Astrocyte of the cerebellum (primary cell): ENCODE measurements at places on chromosomes 11 and 22.

- DNase-seq: no peak
Measured at GRCh38 chr11:134515081-134515960, 103.3 kb upstream of the B3GAT1 start.

- no peak for DNase-seq
Measured at GRCh38 chr22:35384975-35385588, 4.2 kb downstream of the HMOX1 start.

GRCh38 chr11:23723861-23724260 is 773.0 kb upstream of the LUZP2 start:
- DNase-seq: no peak

GRCh38 chr11:64729851-64730382 is 6.9 kb upstream of the NRXN2 start:
- no peak for DNase-seq

DNA sequence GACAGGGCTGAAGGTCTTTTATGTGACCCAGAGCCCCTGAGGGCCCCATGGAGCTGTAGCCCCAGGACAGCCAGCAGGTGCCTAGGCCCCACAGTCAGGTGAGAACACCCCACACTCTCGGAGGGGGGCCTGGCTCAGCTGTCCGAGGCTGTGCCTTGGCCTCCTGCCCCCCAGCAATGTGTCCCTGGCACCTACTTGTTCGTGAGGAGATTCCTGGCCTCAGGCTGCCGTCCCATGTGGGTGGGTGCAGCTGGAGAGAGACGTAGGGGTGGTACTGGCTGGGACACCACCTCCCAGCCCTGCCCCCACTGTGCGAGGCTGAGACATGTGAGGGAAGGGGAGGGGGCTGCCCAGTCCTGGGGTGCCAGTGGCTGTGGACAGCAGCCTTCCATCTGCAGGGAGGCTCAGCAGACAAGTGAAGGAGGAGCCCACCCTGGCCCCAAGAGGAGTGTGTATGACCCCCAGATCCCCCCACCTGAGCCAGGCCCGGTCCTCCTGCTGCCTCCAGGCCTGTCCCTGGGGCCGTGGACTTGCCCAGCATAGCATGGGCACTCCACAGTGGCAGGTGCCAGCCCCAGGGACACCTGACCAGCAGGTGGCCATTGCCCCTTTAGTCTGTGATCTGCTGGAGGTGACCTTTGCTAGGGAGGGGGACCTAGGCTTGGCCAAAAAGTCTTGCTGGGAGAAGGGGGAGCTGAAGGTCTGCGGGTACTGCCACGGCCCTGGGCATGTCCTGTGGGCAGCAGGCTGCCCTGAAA is 17.0 kb downstream of the IL17REL start:
- DNase-seq: no peak

DNA sequence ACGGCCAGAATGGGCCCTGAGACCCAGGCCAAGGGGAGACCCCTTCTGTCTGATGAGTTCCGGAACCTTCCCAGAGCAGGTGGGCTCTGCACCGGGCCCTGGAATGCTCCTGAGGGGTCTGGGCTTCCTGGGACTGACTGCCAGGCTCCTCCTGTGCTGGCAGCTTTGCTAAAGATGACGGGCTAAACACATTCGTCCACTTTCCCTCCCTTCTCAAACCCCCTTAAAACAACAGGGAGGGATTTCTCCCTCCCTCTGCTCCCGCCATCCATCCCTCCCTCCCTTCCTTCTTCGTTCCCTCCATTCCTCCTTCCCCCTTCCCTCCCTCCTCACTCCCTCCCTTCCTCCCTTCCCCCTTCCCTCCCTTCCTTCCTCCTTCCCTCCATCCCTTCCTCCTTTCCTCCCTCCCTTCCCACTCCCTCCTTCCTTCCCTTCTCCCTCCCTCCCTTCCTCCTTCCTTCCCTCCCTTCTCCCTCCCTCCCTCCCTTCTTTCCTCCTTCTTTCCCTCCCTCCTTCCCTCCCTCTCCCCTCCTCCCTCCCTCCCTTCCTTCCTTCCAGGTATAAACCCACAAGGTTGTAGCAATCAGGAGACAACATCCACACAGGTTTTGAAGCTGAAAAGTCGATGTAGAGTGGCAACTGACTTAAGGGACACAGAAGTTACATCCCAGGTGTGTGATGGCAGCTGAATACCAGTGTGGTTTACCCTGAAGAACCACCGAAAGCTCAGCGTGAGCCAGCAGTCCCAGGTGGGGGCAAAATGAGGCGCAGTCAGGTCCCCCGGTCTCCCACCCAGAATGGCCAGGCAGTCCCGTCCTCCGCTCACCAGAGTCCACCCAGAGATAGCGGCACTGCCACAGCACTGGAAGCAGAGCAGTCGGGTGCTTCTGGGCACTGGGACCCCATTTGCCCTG is 18.8 kb upstream of the MGAT3 start:
- DNase-seq: no peak
